ENCODE measurements at places on chromosomes 11 and 22.

- DNase-seq, result no peak
These were observed 8.0 kb downstream of the VSTM5 start for GRCh38 chr11:93842461-93842860.

DNA sequence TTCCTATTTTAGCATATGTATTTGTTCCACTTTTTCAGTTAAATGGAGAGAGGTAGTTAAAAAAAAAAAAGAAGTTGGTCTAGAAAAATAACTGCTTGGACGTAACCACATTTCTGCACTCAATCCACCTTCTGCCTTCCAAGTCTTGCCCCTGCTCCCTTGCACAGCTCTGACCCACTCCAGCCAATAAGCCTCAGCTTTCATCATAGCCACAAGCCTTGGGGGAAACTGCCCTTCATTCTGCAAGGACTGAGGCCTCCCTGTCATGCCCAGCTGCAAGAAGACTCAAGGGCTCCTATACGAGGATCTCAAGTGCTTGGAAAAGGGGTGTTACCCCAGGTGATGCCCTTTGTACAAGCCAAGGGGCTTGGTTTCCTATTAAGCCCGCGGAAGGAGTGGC lies 36.0 kb upstream of the OAF start:
- DNase-seq, result no peak

GRCh38 chr11:35483131-35483820 lies 42.1 kb downstream of the PAMR1 start:
- no peak for DNase-seq

DNA sequence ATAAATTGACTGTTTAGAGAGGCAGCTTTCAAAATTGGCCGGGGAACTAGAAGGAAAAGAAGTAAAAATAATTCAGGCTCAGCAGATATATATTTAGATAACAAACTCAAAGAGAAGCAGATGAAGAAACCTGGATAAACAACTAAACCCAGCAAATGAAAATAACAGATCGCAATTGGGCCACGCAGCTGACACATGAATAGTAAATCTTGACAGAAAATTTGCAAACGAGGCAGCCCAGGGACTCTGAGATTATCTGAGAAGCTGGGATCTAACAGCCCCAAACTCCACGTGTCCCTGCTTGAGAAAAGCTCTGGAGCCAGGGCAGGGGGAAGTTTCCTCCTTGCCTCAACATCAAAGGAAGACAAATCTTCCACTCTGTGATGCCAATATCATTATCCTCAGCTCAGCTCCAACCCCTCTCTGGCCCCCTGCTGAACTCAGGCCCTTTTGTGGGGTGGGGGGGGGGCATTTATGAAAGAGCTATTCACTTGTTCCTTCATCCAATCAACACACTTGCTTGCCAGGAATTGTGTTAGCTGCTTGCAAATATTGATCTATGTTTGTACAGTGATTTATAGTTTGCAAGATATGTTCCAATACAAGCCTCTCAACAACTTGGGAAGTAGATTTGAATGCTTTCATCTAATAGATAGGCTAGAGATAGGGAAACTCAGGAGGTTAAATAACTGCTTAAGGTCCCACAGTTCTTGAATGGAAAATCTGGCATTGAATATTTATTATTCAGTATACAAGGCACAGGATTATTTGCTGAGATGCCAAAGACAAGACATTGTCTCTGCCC lies 72.5 kb upstream of the C11orf87 start:
- DNase-seq, result no peak

GRCh38 chr11:111001986-111002611 lies 243.4 kb upstream of the POU2AF2 start:
- no peak for DNase-seq

DNA sequence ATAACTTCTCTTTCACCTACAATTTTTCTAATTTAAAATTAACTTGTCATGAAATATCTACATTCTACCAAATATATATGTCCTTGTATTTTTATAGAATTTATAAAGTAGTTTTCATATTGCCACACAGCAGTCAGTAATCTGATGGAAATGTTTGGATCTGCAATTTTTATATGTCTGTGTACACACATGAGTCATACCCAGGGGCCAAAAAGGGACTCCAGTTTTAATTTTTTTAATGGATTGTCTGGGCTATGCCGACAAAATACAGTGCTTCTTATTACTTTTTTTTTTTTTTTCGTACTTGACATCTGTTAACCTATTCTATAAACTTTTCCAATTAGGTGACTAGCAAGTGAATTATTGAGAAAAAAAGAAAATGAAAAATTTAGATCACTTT lies 6.3 kb downstream of the GUCY1A2 start:
- DNase-seq, result no peak

GRCh38 chr22:38442967-38443627 lies 11.9 kb downstream of the KCNJ4 start:
- no peak for DNase-seq

DNA sequence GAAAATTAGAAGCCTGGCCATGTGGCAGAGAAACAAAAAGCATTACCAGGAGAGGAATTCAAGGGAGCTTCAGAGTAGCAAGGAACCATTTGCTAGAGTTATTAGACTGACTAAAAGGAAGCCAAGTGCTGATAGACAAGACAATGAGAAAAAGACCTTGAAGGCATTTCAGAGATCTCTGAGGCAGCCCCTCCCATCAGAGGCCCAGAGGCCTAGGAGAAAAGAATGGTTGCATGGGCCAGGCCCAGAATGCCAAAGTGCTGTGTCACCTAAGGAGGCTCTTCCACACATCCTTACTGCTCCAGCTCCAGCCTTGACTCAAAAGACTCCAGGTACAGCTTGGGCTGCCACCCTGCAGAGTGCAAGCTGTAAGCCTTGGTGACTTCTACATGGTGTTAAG lies 61.8 kb upstream of the POU2AF2 start:
- no peak for DNase-seq

- DNase-seq, result no peak
These were observed 4.8 kb downstream of the SLC35C1 start for GRCh38 chr11:45809456-45810395.

- no peak for DNase-seq
These were observed 19.1 kb upstream of the KCNJ11 start for GRCh38 chr11:17407575-17407974.
